NCI-H2029 treated with DMSO at 0.1 percent for 48 hours (cell line): ENCODE measurements at places on chromosomes 12 and 14.

DNA sequence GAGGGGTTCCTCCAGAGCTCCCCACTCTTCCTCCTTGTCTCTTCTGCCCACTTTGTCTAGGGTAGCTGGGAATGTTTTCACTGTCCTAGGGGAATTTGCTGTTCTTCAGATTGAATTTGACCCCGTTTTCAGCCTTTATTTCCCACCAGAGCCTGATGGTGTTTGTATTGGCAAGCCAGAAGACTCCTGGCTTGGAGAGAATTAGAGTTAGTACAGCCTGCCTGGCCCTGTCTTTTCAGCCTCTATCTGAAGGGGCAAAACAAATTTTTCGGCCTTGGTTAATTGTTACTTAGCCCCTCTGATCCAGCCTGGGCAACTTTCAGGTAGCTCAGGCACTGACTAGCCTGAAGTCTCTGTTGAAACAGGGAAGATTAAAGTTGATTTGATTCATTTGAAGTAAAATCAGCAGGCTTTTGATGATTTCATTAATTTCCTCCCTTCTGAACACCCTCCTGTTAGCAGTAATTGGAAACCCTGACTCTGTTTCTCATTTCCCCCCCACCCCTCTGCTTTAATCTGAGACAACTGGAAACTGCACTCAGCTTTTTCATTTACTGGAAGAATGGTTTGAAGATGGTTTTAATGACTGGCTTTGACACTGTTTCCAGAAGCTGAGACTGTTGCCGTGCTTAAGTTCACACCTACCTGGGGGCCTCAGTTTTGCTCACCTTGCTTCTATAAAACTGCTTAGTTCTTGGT is 63.3 kb downstream of the SUSD6 start:
- DNase-seq = no peak

GRCh38 chr12:46200551-46200950 is 68.3 kb downstream of the SLC38A1 start:
- no peak for DNase-seq

- DNase-seq = no peak
Observed at GRCh38 chr12:63940310-63941005, 96.0 kb downstream of the SRGAP1 start.

DNA sequence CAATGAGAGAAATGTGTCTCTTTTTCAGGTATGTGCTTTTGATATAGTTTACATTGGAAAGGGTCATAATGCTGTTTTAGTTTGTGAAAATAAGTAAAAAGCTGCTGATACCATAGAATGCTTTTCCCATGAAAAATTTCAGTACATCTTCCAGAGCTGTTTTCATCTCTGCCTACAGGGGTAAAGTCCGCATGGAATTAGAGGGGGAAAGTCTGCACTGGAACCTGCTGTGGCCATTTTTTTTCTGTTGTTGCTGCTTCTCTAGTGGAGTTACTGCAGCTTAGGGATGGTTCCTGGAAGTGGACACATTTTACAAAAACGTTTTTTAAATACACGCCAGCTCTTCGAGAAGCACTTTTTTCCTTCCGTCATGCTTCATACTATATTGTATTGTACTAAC is 81.3 kb downstream of the VEZT start:
- no peak for DNase-seq

GRCh38 chr14:105178868-105179140 is 2.3 kb downstream of the NUDT14 start:
- no peak for DNase-seq

DNA sequence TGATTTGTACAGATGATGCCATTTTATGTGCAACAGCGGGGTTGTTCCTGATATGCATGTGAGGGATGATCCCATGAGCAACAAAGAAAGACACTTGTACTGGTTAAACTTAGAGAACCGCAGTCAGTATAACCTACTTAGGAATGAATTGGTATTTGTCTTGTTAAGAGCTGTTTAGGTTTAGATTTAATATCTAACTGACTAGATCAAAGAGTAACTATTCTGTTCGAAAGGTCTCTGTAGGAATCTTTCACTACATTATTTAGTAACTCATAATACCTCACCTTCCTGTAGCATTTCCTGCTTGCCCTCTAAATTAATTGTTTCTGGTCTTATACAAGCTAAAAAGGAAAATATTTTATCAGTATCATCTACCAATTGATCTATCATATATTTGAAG is 350.4 kb downstream of the TRHDE start:
- DNase-seq = no peak

GRCh38 chr12:44677724-44678123 is 198.4 kb downstream of the NELL2 start:
- DNase-seq = no peak

DNA sequence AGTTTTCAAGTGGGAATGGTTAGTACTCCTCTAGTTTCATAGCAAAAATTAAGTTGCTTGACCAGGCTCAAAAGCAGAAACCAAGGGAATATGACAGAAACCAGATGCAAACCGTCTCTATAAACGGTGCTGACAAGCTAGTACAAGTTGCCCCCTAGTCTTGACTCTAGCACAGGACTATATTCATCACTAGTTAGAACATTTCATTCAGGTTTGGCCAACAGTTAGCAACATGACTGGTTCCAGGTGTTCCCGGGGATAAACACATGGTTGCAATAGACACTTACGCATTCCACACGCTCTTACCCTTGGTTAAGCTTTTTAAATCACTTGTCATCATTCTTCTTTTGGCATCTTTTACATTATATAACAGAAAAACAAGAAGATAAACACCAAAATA is 103.6 kb downstream of the SCFD1 start:
- no peak for DNase-seq

DNA sequence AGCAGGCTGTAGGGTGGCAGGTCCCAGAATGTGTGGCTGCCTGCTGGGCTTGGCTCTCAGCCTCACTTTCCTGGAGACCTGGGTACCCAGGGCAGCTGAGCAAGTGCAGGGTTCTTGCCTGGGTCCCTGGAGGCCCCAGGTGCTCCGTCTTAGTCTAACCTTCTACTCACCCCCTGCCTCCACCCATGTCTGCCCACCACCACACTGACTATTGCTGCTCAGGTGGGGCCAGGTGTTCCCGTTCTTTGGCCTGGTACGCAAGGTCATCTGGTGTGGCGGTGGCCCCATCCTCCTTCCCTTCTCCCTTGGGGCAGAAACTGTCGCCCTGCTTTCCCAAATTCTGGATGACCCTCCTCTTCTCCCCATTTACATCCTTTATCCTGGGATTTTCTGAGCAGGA is 319.9 kb downstream of the TMEM121 start:
- no peak for DNase-seq

DNA sequence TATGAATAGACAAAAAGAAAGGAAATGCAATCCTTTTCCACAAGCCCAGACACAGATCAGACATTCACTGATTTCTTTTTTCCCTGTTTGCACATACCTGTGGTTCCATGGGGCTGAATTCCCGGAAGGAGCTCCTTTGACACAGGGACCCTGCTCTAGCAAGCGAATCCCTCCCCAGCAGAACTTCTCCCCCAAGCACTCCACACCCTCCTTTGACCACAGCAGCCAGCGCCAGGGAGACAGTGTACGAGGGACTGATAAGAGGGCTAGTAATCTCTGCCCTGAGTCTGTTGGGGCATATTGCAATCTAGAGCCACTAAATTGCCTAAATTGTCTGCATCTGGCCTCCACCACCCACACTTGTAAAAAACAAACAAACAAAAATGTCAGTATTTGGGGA is 83.4 kb upstream of the NTF3 start:
- DNase-seq = no peak

DNA sequence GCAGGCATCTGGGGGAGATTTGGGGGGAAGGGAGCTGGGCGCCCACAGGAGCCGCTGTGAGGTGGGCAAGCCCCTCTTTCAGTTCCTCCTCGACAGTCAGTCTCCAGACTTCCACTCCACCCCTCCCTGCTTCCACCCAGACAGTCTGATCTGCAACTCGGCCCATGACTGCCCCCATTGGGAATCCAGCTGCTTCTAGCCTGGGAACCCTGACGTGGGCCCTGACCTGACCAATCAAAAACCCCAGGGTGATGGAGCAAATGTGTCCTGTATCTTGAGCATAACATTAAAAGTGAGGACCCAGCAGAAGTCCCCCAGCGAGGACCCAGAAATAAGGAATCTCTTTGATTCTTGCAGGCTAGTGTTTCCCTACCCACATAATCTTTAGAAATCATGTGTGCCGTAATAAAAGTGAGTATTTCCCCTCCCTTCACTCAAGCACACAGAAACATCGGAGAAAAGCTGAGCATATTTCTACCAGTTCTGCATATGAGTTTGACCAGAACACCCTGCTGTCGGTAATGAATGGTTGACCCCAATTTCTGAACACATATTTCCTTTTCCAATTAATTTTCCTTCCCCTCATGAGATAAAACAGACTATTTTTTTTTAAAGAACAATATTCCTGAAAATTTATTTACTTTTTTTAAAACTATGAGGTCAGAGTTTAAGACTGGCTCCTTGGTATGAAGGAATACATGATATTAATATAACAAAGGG is 6.4 kb downstream of the SSH1 start:
- no peak for DNase-seq

- DNase-seq = no peak
Observed at GRCh38 chr14:102684298-102684663, 91.8 kb downstream of the RCOR1 start.

DNA sequence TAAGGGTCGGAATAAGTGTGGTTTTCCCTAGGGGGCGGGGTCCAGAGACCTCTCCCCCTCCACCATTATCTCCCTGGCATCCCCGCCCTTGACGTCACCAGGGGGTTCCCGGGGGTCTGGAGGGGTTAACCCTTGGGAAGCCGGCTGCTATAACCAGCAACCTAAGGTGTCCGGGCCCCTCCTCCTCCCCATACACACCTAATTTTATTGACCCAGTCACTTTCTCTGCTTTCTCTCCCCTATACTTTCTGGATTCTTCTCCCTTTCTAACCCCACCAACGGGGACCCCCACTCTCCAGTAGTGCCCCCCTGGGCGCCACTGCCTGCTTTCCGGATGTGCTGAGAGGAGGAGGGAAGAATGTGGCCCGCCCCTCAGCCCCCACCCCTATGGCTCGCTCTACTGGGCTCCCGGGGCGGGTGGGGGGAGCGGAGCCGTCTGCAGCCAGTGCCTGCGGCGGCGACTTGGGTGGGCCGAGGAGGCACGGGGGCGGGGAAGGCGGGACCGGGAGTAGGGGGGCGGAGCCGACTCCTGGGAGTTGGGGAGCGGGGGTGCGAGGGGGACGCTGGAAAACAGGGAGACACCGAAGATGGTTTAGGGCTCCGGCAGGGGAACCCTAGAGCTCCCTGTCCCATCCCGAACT is 1.8 kb downstream of the GLI1 start:
- no peak for DNase-seq

- DNase-seq = no peak
Observed at GRCh38 chr12:113855998-113856397, 110.1 kb downstream of the RBM19 start.

DNA sequence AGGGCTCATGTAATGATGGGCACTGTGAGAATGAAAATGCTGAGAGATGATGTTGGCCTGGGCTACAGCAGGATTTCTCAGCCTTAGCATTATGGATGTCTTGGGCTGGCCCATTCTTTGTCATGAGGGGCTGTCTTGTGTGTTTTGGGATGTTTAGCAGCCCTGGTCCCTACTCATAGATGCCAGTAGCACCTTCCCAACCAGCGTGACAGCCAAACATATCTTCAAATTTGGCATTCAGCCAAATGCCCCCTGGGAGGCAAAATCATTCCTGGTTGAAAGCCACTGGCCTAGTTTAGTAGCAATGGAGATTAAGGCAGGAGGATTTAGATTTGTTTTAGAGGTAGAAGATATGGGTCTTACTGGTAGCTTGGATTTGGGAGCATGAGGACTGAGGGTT is 26.6 kb downstream of the UBE3B start:
- DNase-seq = peak; percentile 18

DNA sequence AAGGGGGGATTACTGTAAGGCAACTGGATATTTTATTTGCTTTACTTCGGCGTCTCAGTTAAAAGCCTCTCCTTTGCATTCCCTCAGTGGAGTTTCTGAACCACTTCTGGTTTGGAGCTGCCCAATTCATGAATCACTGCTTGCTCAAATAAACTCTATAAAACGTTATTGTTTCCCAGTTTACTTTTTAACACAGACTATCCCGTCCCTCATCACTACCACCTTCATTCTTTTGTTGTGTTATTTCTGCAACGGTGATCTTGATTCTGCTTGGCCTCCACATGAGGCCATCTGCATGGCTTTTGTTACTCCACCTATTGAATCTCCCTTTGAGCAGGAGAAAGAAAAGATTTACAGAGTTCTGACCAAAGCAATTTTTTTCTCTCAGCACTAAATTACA is 104.0 kb upstream of the PLEKHA5 start:
- no peak for DNase-seq

DNA sequence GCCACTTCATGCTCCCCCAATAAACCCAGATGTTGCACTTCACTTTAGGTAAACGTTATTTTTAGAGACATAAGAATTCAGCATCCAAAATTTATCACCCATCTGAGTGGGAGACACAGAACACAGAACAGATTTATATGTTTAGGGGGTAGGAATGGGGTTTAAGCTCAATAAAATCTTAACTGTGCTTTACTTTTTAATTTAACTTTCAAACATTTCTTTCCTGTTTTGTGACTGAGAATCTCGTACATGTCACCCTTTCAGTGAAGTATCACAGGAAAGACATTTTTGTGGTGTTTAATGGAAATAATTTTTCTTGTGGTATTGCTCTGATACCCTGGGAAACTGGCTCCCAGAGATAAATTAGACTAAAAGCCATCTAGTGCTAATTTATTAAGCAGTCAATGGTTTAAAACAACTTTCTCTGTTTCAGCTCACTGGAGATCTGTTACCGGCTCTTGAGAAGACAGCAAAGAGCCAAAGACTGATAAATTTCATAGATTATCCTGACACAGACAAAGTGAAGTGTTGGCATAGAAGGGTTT is 148.0 kb upstream of the BMP4 start:
- no peak for DNase-seq

GRCh38 chr12:104672501-104673265 is 215.9 kb downstream of the CHST11 start:
- no peak for DNase-seq
